Stimulated activated CD4-positive, alpha-beta T cell treated with anti-CD3 and anti-CD28 coated beads, TNF-alpha, amount 100 ng/mL, for 24 hours (primary cell): ENCODE measurements at places on chromosomes 3 and 15.

GRCh38 chr3:195171093-195171873 is 99.7 kb downstream of the XXYLT1 start:
- no peak for DNase-seq

GRCh38 chr3:117887901-117888300 is 1146.7 kb downstream of the IGSF11 start:
- DNase-seq, result no peak

- DNase-seq, result no peak
These were observed 130.9 kb upstream of the ABI3BP start for GRCh38 chr3:101124125-101124524.

DNA sequence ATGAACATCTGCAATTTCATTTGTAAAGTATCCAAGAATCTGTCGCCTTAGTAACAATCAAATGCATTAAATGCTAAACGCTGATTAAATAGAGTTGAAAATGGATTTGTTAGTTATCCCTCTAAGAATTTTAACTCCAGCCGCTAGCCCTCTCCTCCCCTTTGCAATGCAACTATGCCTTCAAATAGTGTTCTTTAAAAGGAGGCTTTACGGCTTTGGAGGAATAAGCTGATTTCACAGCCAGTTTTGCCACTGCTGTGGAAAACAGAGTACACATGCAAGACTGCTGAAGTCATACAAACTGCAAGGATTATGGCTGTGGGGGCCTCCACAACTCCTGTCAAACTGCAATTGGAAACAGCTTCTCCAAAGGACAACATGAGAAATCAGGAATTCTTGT is 89.2 kb downstream of the CERS3 start:
- DNase-seq, result no peak

- DNase-seq, result no peak
These were observed 668 bp downstream of the THRB start for GRCh38 chr3:24493746-24494617.

DNA sequence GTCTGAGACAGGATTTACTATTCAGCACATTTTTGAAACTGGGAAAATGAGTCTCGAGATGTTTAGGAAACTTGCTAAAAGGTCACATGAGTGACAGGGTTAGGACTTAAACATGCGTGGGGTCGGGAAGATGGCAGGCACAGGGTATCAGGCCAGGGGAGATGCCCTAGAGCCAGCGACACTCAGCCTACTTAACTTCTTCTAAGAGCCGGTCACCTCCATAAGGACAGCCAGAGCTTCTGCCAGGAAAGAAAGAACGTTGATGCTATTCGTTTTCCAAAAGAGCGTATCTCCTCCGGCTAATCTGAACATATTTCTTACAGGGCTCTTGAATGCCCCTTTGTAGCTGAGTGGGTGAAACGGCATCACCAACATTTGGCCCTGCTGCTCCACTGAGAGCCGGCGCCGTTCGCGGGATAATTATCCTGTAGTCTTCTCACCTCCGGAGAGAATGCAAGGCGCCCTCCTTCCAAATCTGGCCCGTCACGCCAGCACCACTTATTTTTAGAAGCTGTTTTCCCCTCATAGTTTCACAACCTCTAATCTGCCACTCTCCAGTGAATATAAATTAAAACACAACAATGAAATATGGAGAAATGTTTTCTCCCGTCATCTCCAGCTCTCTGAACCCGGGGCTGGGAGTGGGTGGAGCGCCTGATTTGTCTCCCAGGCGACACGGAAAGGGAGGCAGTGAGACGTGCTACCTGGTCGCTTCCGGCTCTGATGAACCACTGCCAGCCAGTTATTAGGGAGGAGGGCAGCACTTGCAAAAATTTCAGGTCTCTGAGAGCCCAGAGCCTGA is 58.5 kb downstream of the LIPC start:
- no peak for DNase-seq

DNA sequence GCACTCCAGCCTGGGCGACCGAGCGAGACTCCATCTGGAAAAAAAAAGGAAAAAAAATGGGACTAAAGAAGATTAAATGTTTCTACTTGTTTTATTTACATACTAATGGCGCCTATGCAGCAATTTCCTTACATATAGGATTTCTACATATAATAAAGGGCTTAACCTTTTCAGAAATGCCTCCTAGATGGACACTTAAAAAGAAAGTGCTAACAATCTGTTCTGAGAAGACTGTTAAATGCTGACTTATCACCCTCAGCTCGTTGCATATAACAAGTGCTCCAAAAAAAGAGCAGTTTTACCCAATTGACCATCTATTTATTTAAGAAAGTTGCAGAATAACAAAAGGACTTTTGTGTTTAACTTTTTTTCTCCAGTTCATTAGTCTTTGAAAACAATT is 32.7 kb downstream of the DENND4A start:
- no peak for DNase-seq

- no peak for DNase-seq
These were observed 30.1 kb upstream of the ARL8B start for GRCh38 chr3:5092018-5092417.

DNA sequence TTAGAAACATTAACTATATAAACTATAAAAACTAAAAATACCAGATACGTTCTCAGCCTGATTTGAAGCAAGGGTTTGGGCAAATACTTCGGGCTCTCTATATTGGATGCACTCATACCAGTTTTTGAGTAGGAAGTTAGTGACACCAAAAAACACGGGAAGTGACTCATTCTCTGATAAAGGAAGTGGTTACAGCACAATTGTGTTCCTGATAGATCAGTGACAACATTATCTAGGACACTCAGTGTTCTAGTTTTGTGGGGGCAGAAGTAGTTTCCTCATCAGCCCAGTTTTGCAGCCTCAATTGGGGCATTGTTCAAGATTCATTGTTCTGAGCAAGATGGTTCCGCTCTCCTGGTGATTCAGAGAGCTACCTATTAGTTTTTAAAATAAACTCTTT is 469.6 kb upstream of the DPPA4 start:
- DNase-seq, result peak; percentile 28

- no peak for DNase-seq
These were observed 37.4 kb upstream of the LDHAL6B start for GRCh38 chr15:59169251-59169708.

- no peak for DNase-seq
These were observed 243.8 kb upstream of the TLE3 start for GRCh38 chr15:70341566-70341965.

- no peak for DNase-seq
These were observed 84.0 kb upstream of the PXYLP1 start for GRCh38 chr3:141147657-141148056.

- DNase-seq, result no peak
These were observed 132.6 kb upstream of the HES1 start for GRCh38 chr3:194003114-194004057.

GRCh38 chr15:64247906-64248541 is 85.2 kb upstream of the PPIB start:
- DNase-seq, result no peak

DNA sequence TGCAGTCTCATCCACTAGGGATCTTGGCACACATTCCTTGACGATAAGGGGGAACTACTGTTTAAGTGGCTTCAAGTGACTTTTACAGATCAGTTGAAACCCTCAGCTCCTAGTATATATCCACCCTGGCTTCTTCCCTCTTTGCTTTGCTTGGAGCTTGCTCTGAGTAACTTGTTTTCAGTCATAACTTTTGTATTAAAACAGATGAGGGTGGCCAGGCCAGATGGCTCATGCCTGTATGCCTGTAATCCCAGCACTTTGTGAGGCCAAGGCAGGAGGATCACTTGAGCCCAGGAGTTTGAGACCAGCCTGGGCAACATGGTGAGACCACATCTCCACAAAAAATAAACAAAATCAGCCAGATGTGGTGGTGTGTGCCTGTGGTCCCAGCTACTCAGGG is 42.4 kb downstream of the EOMES start:
- DNase-seq, result no peak

GRCh38 chr3:88921986-88922385 is 185.4 kb upstream of the EPHA3 start:
- DNase-seq, result no peak

GRCh38 chr3:14125193-14126016 is 553 bp downstream of the TMEM43 start:
- peak; percentile 45 for DNase-seq

- DNase-seq, result no peak
These were observed 163.9 kb downstream of the RPLP1 start for GRCh38 chr15:69616558-69616957.

DNA sequence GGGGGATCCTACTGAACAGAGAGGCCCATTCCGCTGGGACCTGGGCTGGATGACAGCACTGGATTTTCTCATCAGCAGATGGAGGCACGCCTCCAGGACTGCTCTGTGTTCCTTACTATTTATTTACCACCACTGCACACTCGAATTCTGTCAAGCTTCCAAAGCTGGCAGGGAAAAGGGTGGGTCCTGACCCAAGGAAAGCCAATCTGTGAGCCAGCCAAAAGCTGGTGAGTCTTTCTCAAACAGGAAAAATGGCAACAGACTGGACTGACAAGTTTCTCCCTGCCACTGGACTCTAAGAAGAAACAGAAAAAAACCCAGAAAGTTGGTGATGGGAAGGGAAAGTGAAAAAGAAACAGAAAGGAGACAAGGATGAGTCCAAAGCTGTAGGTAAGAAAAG is 37.8 kb downstream of the CD47 start:
- DNase-seq, result no peak

- no peak for DNase-seq
These were observed 176.7 kb downstream of the DIPK2A start for GRCh38 chr3:144148356-144148755.

DNA sequence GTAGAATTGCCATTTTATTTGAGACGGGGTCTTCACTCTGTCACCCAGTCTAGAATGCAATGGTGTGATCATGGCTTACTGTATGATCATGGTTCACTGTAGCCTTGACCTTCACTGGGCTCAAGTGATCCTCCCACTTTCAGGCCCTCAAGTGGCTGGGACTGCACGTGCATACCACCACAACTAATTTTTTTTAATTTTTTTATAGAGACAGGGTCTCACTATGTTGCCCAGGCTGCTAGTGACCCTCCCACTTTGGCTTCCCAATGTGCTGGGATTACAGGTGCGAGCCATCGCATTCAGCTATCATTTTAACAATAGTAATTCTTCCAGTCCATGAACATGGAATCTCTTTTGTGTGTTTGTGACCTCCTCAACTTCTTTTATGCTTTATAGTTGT is 11.9 kb downstream of the EPM2AIP1 start:
- no peak for DNase-seq

DNA sequence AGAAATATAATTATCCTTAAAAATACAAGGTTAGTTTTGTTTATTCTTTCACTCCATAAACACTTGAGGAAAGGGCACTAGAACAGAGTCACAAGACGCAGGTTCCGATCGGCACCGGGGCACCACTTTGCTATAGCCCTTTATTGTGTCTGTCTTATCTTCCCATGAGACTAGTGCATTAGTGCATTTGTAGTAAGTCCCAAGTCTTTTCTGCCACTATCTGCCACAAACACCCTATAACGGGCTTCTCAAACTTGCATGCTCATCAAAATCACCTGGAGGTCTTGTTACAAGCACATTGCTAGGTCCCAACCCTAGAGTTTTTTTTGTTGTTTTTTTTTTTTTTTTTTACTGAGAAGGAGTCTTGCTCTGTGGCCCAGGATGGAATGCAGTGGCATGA is 213.1 kb downstream of the FOXP1 start:
- DNase-seq, result no peak

DNA sequence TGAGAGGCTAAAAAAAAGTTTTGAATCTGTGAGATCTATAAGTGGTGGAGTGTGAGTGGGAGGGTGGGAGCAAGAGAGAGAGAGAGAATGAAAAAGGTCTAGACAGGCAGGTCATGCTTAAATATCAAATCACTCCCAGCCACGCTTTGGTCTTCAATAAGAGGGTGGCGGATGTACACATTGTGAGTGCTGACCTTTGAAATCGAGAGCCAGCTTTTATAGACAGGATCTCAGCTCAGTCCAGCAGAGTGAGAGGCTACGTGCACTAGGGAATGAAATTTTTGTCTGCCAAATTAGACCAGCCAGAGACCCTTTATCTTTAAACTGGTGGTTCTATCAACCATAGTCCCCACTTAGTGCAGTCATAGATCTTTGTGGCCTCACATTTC is 342.3 kb upstream of the PROK2 start:
- DNase-seq, result no peak

GRCh38 chr15:85168642-85169173 is 187.1 kb downstream of the PDE8A start:
- DNase-seq, result peak; percentile 36

GRCh38 chr3:13049400-13049799 is 23.8 kb downstream of the IQSEC1 start:
- no peak for DNase-seq

- DNase-seq, result no peak
These were observed 87.0 kb upstream of the BOC start for GRCh38 chr3:113124256-113124830.

- DNase-seq, result no peak
These were observed 1029.9 kb upstream of the CADM2 start for GRCh38 chr3:83928903-83929302.

- no peak for DNase-seq
These were observed 7.7 kb upstream of the ANKRD63 start for GRCh38 chr15:40290545-40290917.

- DNase-seq, result no peak
These were observed 136.3 kb downstream of the LRRK1 start for GRCh38 chr15:101055411-101055810.

DNA sequence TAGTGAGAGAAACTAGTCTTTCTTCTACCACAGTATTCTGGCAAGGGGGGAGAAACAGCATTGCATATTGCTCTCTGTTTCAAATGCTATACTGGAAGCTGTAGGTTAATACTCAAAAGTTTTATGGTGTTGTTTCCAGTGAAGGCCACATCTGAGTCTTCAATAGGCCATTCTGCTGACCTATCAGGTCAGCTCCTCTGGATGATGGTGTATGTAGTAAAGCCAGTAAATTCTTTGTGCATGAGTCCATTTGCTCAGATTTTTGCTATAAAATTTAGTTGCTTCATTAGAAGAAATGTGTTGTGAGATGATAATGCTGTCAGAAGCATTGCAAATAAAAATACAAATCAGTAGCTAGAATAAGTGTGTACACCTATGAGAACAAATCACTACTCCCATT is 64.9 kb upstream of the RBMS3 start:
- DNase-seq, result no peak
